ENCODE measurements at places on chromosomes 1 and 21.

- DNase-seq: no peak
Measured at GRCh38 chr1:30169269-30169668, 554.1 kb downstream of the MATN1 start.

DNA sequence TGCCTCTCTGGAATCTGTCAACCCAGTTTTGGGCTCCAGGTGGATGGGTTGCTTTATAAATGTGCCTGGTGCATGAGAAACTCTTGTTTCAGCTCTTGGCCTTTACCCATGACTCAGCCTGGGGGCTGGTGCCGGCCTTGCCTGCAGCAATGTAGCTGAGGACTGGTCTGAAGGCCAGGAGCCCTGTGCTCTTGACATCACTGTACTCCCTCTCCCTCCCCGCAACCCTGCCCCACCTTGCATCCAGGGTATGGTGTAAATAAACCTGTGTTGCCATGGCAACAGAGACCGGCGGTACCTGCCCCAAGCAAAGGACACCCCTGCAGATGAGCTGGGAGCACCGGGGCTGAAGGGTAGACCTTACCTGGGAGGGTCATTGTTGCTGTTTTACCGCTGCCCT is 13.3 kb downstream of the FAM151A start:
- DNase-seq: no peak

- DNase-seq: no peak
Measured at GRCh38 chr1:243763806-243764205, 86.2 kb downstream of the AKT3 start.

GRCh38 chr21:17414766-17415165 is 98.1 kb upstream of the CXADR start:
- DNase-seq: no peak

GRCh38 chr1:1038694-1039093 is 18.8 kb downstream of the AGRN start:
- no peak for DNase-seq

- no peak for DNase-seq
Measured at GRCh38 chr1:173451981-173452380, 25.2 kb upstream of the PRDX6 start.

GRCh38 chr1:19401535-19401889 is 83.8 kb downstream of the CAPZB start:
- no peak for DNase-seq

GRCh38 chr21:36059823-36060158 is 535 bp downstream of the SETD4 start:
- DNase-seq: peak; percentile 69
